ENCODE measurements at places on chromosomes 13 and 19. TPM values are rescaled to one million over a fixed set of nuclear protein-coding genes. Genes with fewer than 3 reads are reported as not detected.

The PDE4C gene
- total RNA-seq = not detected

The PABPC3 gene
- 0.15 TPM for total RNA-seq

The IGLON5 gene
- 0.08 TPM for total RNA-seq

The CYP4F8 gene
- total RNA-seq = not detected

The TUBA3C gene
- not detected for total RNA-seq

The OR10H4 gene
- not detected for total RNA-seq

The CACNG8 gene
- 1.2 TPM for total RNA-seq

The CD79A gene
- total RNA-seq = 0.32 TPM

The IQCN gene
- total RNA-seq = 0.77 TPM

The HCST gene
- 0.44 TPM for total RNA-seq

The CPB2 gene
- total RNA-seq = not detected

The EPSTI1 gene
- total RNA-seq = 0.20 TPM

The GZMM gene
- total RNA-seq = 0.56 TPM

The MEDAG gene
- total RNA-seq = 0.16 TPM

The SIGLEC9 gene
- total RNA-seq = not detected

The ZSCAN5A gene
- 7.2 TPM for total RNA-seq

The PLIN4 gene
- total RNA-seq = 0.08 TPM

The ZNF382 gene
- total RNA-seq = 0.07 TPM

The PRTN3 gene
- 0.23 TPM for total RNA-seq

The FGF9 gene
- total RNA-seq = not detected

The GRIN2D gene
- total RNA-seq = 8.2 TPM

The ZNF610 gene
- total RNA-seq = not detected

The SYNE4 gene
- total RNA-seq = 0.28 TPM

The MISP3 gene
- 3.7 TPM for total RNA-seq

The RDH8 gene
- total RNA-seq = 0.24 TPM

The PSG2 gene
- not detected for total RNA-seq

The LACC1 gene
- 3.1 TPM for total RNA-seq

The CASP14 gene
- not detected for total RNA-seq

The FARP1 gene
- 15.8 TPM for total RNA-seq
